Gastroesophageal sphincter (tissue), 4 donors: ENCODE measurements at places on chromosomes 1 and 21. TPM values are rescaled to one million over a fixed set of nuclear protein-coding genes. Genes with fewer than 3 reads are reported as not detected.

- no peak for ATAC-seq
Measured at GRCh38 chr1:231241750-231242149, 738 bp downstream of the GNPAT start.

DNA sequence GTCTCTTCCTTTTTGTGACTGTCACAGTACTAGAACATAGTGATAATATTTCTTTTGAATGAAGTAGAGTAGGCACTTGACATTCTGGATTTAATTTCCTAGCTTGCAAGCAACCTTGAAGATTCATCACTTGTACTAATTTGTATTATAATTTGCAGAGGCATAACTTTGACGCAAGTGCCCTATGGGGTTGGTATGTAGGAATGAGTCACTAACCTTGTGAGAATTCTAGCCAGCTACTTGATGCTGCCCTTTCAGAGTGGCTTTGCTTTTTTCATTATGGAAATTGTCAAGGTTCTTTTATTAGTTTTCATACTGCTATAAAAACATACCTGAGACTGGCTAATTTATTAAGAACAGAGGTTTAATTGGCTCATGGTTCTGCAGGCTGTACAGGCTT, 13.7 kb upstream of the DPH5 start:
- no peak for ATAC-seq

DNA sequence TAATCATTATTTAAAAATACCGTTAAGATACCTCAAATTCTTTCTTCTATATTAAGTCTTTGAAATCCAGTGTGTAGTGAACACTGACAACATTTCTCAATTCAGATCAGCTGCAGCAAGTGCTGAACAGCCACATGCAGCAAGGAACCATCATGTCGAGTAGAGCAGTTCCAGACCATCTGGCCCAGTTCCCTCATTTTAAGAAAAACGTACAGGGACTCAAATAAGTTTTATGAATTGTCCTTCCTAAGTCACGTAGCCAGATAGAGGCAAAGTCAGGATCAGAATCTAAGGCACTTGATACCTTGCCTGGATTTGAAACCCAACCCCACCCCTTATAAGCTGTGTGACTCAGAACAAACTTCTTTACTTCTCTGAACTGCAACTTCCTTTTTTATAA, 132.4 kb downstream of the PROX1 start:
- no peak for ATAC-seq

TFF2 gene
- not detected for total RNA-seq

DNA sequence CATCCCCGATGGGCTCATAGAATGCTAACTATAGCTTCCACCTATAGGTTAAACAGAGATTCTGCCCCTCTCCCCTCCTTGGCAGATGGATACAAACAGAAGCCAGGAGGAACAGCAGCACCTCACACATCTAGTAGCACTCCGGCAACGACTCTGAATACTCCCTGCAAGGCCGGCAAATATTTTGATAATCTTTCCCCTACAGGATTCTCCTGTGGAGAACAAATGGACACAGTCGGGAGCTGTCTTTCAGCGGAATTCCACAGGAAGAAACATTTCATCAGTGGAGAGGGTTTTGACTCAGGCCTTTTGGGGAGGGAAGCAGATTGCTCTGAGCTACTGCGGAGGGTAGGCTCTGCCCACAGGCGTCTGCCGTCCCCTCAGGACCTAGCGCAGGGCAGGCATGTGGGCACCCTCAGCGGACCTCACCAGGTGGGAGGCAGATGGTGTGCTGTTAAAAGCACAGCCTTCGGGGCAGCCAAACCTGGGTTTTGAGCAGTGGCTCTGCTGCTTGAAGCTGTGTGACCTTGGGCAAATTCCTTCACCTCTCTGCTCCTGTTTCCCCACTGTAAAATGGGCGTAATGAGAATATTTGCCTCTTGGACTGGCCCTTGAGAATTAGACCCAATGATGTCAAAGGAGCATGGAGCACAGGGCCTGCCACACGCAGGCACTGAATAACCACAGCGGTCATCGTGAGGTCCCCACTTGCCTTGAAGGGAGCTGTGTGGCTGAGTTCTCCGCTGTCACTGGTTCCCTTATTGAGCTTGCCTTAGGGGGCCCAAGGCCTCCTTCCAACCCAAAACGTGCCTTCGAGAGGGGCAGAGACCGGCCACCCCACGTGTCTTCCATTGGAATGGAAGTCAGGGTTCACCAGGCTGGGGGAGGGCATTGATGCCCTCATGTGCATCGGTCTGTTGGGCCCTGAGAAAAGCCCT, 19.2 kb upstream of the BCAR3 start:
- no peak for ATAC-seq

- ATAC-seq: no peak
Measured at GRCh38 chr1:17914131-17914530, 159.0 kb downstream of the ACTL8 start.

GRCh38 chr1:217911908-217912307, 280.8 kb downstream of the SPATA17 start:
- no peak for ATAC-seq

- no peak for ATAC-seq
Measured at GRCh38 chr1:160963521-160963920, 8.9 kb upstream of the ITLN2 start.
